Naive thymus-derived CD4-positive, alpha-beta T cell (primary cell): ENCODE measurements at places on chromosomes 13 and 19.

DNA sequence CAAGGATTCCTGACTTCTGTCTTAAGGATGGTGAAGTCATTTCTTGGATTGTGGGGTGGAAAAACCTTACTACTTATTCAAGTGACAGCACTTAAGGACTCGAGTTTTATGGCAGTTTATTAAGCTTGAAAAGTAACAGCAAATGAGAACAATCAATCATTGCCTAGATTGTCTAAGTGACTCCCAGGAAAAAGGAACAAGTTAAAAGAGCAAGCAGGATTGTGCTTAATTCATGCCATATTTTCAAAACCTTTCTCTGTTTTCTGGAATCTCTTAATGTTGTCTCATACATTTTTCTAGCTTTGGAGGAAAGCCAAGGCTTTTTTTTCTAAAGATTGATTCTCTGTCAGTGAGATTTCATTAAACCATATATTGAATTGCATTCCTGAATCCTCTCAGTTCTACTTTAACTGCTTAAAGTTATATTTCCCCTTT lies 236.2 kb upstream of the HTR2A start:
- DNase-seq, result no peak

- no peak for DNase-seq
Measured at GRCh38 chr13:44104969-44105368, 225.3 kb downstream of the LACC1 start.

GRCh38 chr13:51603716-51604115 lies 19.5 kb downstream of the WDFY2 start:
- no peak for DNase-seq

GRCh38 chr19:55352040-55352439 lies 2.5 kb downstream of the COX6B2 start:
- no peak for DNase-seq

- DNase-seq, result no peak
Measured at GRCh38 chr13:62185631-62186255, 770.1 kb upstream of the PCDH20 start.

- no peak for DNase-seq
Measured at GRCh38 chr13:60075850-60076249, 87.9 kb downstream of the DIAPH3 start.
